OCI-LY7 (cell line): ENCODE measurements at places on chromosomes 3 and 15. TPM values are rescaled to one million over a fixed set of nuclear protein-coding genes. Genes with fewer than 3 reads are reported as not detected.
A peak's percentile ranks its signal among the peaks of the same experiment; 100 is the strongest.

The ERICH6 gene
- total RNA-seq, result 0.38 TPM in 1 of 2 replicates, not detected in the other

The ARNT2 gene
- not detected in 2 replicates for total RNA-seq

The SV2B gene
- total RNA-seq, result 0.13 and 0.15 TPM in 2 replicates

The KNG1 gene
- not detected in 2 replicates for total RNA-seq

The CEMIP gene
- not detected in 2 replicates for total RNA-seq

The DENND6A gene
- 30.0 and 34.6 TPM in 2 replicates for total RNA-seq

The TIMMDC1 gene
- 92.7 and 92.9 TPM in 2 replicates for total RNA-seq

DNA sequence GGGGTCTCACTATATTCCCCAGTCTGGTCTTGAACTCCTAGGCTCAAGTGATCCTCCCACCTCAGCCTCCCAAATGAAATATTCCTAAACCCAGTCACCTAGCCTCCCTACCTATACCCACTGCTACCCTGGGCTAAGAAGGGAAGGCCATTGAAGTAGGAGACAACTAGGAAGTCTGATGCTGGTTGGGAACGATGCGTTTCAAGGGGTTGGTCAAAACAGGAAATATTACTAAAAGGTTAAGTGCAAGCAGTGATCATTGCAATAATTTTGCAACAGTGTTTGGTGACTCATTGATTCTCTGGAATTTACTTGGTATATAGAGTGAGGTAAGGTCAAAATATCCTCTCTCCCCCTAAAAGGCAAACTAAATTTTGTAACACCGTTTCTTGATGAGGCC, 4.6 kb upstream of the UQCRC1 start:
- no peak for DNase-seq

- no peak for DNase-seq
Observed at GRCh38 chr3:168862466-168862865, 766.7 kb upstream of the GOLIM4 start.

DNA sequence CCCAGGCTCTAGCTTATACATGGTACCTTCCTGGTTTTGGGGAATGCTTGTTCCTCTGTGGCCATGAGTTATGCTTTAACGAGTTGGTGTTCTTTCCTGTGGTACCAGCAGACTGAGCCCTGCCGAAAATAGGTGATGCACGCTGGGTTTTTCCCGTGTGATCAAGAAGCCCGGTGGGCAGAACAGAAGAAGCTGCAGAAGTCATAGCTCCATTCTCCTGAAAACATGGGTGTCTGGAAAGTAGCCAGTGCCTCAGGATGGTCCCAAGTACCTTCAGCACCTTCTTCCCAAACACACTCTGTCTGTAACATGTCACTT, 25.2 kb downstream of the MAPKBP1 start:
- no peak for DNase-seq

- DNase-seq, result no peak
Observed at GRCh38 chr15:48466079-48466478, 134.8 kb downstream of the DUT start.

DNA sequence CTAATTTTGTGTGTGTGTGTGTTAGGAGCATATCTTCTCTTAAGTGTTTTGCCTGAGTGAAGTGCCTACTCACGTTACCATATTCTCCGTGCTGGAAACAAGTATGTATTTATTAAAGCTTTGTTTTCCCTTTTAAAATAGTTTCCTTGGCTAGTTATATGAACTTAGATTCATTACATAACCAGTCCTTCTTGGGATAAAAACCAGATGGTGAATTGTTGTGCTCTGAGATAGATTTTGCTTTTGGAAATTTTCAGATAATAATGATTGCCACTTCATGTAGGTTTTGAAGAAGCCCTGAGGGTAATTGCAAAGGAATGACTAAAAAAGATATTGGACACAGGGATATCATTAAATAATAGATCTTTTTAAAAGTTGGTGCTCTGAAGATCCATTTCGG, 390.2 kb upstream of the SGO1 start:
- DNase-seq, result no peak

GRCh38 chr3:160804762-160805161, 48.7 kb downstream of the PPM1L start:
- no peak for DNase-seq

DNA sequence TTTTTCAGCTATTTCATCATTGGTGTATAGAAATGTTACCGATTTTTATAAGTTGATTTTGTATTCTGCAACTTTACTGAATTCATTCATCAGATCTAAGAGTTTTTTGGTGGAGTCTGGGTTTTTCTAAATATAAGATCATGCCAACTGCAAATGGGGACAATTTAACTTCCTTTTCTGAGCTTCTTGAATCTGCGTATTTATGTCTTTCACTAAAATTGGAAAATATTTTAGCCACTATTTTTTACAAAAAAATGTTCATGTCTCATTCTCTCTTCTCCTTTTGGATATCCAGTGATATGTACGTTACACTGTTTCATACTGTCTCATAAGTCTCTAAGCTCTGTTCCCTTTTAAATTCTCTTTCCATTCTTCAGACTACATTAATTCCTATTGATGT, 123.8 kb downstream of the ISL2 start:
- DNase-seq, result no peak

GRCh38 chr3:123582315-123582714, 2.5 kb downstream of the HACD2 start:
- no peak for DNase-seq

GRCh38 chr15:85597155-85597815, 197.4 kb downstream of the KLHL25 start:
- DNase-seq, result no peak

- DNase-seq, result no peak
Observed at GRCh38 chr3:148772361-148772760, 55.2 kb upstream of the CPB1 start.

DNA sequence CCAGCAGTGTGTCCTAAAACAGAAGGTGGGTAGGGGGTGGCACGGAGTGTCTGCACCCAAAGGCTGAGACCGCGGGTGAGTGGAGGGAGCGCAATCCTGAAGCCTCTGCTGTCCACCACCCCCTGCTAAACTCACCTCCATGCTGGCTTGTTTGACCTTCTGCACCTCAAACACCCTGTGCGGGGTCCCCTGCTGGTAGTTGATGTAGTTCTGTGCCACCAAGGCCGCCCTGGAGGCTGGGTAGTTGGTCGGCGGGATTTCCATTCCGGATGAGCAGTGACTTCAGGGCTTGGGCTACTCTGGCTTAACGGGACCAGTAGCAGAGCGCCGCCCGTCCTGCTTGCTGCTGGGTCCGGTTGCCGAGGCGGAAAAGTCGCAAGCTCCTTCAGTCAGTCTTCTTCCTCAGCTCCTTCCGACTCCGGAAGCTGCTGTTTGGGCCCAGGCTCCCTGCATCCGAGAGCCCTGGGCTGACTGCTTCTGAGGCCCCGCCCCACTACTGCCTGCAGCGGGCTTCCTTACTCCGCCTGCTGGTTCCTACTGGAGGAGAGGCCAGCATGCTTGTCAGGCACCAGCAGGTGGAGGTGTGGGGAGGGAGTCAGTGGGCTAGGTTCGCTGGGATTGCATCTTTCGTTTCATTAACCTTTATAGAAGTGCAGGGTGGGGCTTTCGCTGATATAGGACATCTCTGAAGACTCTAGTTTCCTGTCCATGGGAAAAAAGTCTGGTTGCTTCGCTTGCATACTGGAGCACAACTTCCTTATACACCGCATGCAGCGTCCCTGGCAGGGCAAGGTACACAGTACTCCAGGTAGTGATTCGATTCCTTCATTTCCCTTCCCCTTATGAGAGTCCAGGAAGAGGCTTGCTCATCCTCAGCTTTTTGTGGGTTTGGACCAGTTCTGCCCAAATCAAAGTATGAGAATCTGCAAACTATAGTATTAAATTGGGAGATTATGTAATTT, at the start of gene LXN:
LXN (minus strand) TSS at position 434 of the 962 bp plus-strand sequence; CDS start at position 264, 170 bp downstream.
- peak; percentile 82 for DNase-seq

- DNase-seq, result no peak
Observed at GRCh38 chr15:82580713-82581112, 40.5 kb upstream of the RPS17 start.

DNA sequence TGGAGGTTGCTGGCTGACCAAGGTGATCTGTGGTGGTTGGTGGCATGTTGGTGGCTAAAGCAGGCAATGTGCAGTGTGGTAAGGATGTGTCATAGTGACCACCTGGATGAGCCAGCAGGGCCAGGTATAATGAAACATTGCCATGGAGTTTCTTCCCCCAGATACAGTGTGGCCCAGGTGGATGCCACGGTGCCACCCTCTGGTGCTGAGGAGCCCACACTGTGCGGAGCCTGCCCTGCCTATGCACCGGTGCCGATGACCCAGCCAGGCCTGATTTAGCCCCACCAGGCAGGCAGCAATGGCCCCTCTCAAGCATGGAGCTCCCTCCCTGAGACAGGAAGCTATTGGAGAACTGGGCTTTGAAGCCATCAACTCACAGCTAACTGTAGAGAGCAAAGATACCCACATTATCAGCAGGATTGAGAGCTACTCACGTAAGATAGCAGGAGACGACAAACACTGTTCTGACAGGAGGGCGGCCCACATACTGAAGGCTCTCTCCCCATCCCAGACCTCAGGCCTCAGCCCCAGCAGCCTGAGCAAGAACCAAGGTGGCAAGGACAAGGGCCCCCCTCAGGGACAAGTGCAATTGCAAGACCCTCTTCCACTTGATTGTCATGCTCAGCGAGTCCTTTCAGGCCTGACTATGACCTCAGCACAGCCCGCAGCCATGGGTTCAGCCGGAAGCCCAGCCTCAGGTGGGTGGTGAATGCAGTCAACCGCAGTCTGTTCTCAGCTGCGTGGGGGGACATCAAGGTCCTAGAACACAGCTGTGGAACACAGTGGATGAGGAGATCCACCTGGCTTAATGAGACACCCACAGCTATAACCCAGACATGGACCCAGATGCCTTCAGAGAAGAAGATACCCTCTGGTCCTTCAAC, 82.8 kb upstream of the CDV3 start:
- peak; percentile 96 for DNase-seq

GRCh38 chr3:157865352-157866000, 240.7 kb downstream of the SHOX2 start:
- DNase-seq, result peak; percentile 57

GRCh38 chr3:151219056-151219455, 16.0 kb upstream of the GPR171 start:
- no peak for DNase-seq
